ENCODE measurements at places on chromosomes 5 and 9.
A peak's percentile ranks its signal among the peaks of the same experiment; 100 is the strongest.

DNA sequence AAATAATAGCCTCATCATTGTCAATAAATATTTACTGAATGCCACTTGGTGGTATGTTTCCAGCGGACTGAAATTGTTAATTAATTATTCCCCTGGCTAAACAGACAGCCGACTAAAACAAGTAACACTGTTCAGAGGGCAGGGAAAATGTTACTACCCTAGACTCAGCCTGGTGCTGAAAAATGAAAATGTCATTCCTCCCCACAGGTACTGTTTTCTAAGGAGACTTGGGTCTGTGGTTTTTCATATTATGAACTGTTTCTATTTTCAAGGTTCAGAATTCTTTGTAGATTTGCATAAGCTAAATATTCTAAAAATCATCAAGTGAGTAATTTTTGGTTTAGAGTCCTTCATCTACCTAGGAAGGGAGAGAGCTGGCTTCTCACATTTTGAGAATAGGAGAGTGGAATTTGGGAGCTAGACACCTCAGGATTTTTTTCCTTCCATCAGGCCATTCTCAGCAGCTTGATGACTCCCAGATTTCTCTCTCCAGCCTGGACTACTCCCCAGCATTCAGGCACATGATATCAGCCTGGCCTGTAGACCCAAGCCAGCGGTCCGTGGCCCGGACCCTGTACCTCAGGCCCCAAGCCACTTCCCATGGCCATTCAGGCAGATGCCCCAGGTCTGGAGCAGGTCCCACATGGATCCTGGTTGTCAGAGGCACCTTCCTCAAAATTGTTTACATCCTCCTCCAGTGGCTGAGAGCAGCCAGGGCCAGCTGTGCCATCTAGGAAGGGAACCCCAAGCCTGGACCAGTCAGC, 24.4 kb downstream of the BHMT start:
- DNase-seq, result no peak

DNA sequence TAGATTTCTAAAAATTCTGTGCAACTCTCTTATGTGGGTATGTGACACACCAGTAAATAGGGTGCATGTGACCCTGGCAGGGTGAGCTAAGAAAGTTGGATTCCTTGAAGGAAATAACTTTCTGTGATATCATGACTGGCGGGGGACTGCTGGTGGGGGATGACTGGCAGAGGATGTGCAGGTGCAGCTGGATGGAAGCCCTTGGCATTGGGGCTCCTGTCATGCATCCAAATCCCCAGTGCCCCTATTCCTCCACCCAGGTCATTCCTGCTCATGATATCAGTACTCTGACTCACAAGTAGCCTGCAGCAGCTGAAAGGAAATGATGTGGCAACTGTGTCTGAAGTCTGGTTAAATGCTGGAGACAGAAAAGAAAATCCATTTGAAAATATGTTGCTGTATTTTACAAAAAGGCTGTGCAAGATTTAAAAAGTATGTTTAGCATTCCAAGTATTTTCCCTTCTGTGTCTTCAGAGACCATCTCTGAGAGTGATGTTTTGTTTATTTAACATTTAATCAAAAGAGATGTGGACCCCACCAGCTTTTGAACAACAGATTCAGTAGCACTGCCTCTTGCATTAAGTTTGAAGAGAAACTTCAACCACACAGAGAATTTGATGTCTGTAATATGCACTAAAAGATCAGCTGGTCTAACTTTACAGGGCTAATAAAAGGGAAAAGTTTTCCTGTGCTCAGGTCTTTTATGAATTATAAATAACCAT, 17.9 kb upstream of the ZSWIM6 start:
- peak; percentile 14 for DNase-seq

DNA sequence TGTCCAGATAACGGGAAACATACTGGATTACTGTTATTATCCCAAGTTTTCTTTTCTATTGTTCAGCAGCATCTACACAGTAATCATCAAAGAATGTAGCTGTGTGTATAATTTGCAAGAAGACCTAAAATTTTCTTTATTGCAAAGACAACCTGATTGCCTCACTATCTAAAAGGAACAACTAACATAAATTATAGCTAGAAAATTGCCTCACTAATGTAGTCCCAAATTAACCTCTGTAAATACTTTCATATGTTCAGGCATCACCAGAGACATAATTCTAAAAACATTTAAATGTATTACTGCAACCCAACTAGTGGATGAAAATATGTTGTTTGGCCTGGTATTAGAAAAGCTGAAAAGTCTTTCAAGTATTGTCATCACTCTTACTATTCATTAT, 275.4 kb downstream of the CDH12 start:
- no peak for DNase-seq

DNA sequence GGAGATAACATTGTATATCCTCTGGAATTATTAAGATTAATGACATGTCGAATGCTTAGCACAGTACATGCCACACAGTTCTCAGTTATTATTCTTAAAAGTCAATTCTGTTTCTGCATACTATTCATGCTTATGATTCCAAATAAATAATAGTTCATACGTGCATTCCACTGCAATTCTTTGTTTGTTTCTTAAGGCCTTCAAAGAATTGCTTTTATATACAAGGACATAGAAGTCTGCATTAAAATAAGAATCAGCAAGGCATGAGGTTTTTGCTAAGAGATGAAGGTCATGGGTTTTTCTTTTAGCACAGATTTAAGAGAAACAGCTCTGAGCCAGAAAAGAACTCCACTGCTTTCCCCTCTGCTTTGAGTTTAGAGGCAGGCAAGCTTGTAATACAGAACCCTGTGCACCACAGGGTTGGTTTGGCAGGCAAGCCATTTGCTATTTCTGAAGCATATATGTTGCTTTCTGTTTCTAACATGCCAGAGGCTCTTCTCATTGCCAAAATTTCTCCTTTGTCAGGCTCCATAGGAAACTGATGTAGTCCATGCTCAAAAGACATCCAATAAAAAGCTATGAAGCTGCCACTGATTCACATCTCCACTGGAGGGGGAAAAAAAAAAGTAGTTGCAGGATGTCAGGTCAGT, 420.6 kb upstream of the TYRP1 start:
- no peak for DNase-seq

DNA sequence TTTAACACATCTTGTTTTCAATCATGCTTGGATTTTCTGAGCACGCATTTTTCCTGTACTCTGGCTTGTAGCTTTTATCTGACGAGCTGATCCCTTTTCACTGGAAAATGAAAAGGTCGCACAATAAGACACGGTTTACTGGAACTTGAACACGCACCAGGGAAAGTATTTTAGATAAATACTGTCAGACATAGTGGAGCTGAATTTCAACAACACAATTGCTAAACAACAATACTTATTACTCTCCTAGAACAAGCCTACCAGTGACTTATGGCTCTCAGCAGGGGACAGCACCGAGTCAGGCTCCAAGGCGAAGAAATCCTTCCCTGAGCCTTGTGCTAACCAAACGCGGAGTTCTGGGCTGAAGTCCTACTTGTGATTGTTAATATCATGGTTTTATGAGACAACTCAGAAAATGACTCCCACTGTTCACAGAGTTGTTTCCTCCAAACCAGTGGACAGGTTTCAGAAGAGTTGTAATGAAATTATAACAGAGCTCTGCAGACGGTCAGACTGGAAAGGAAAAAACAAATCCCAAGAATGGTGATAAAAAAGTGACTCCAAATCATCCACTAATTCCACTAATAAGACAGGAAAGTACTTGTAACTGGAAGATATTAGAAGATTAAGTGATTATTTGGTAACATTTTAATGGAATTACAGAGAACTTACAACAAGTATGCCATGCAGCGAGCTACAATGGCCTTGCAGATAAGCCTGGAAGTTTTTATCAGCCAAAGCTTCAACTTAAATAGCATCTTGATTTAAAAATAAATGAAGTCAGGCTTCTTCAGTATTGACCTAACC, 359.6 kb downstream of the EBF1 start:
- no peak for DNase-seq

DNA sequence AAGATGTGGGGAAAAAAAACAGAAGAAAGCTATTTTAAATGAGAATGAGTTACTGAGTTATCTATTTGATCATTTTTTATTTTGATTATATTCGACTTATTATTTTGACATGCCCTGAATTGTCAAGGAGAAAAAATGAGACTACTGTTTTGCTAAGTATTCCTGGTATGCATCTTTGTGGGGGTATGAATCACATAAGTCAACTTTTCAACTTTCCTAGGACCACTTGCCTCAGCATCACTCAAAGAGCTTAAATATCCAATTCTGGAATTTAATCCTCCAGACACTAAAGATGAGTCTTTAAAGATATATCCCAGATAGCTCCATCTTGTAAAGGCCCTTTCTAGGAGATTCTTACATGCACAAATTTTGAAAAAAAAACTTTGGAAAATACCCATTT, 17.4 kb upstream of the SPDL1 start:
- no peak for DNase-seq

DNA sequence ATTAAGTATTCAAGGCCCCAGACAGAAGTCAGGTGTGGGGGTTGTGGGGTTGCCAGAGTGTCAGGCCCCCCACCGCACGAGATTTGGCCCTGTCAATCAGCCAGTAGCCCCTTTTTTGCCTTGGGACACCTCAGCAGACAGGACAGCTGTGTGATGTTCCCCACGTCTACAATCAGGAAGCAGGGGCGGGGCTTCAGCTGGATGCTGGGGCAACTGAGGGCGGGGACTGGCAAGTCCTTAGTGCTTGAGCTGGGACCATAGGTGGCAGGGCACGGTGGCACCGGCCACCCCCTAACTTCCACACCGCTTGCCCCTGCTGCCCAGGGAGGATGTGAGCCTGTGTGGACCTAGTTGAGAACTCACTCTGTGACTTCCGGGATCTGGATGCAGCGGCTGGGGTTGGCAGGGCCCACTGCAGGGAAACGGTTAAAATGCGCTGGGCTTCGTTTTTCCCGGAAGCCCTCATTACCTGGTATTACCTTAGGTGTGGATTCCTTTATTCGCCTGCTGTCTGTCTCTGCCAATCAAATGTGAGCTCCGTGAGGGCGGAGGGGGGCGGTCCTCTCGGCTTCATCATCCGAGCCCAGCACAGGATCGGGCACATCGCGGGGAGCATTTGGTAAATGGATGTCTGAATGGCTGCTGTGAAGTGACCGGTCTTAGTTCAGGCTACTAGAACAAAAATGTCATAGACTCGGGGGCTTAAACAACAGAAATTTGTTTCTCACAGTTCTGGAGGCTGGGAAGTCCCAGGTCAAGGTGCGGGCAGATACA, 7.5 kb upstream of the GTF3C5 start:
- DNase-seq, result no peak
